ENCODE measurements at places on chromosomes 5 and 9.
A peak's percentile ranks its signal among the peaks of the same experiment; 100 is the strongest.

GRCh38 chr9:108885643-108886348 is 23.7 kb downstream of the ACTL7A start:
- DNase-seq: peak; percentile 26

- DNase-seq: no peak
Observed at GRCh38 chr5:157193699-157194424, 13.2 kb downstream of the ITK start.

GRCh38 chr5:17829456-17829855 is 195.2 kb downstream of the TAF11L14 start:
- DNase-seq: no peak

DNA sequence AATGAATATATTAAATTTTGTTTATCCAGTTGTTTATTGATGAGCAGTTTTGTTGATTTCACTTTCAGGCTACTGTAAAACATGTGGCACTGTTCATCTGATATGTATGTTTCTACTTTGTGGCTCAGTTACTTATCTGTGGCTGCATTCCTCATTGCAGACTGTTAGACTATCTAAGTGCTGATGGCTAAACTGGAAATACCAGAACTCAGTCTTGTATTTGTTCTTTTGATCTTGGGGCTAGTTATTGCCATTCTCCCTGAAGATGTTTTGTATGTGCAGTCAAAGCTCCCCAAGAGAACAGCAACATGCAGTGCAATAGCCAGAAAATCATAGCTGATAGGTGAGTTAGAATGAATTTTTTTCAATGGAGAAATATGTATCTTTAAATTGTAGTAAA is 162.2 kb downstream of the GADD45G start:
- DNase-seq: no peak

GRCh38 chr5:146965761-146966659 is 87.5 kb upstream of the PPP2R2B start:
- DNase-seq: peak; percentile 83
